WTC11 (cell line): ENCODE measurements at places on chromosomes 7 and 10.

- no peak for DNase-seq
These were observed 35.5 kb downstream of the VOPP1 start for GRCh38 chr7:55536619-55537457.

GRCh38 chr7:94042381-94042780, 38.2 kb upstream of the BET1 start:
- no peak for DNase-seq

- no peak for DNase-seq
These were observed 42.2 kb downstream of the MYPN start for GRCh38 chr10:68151453-68151852.

DNA sequence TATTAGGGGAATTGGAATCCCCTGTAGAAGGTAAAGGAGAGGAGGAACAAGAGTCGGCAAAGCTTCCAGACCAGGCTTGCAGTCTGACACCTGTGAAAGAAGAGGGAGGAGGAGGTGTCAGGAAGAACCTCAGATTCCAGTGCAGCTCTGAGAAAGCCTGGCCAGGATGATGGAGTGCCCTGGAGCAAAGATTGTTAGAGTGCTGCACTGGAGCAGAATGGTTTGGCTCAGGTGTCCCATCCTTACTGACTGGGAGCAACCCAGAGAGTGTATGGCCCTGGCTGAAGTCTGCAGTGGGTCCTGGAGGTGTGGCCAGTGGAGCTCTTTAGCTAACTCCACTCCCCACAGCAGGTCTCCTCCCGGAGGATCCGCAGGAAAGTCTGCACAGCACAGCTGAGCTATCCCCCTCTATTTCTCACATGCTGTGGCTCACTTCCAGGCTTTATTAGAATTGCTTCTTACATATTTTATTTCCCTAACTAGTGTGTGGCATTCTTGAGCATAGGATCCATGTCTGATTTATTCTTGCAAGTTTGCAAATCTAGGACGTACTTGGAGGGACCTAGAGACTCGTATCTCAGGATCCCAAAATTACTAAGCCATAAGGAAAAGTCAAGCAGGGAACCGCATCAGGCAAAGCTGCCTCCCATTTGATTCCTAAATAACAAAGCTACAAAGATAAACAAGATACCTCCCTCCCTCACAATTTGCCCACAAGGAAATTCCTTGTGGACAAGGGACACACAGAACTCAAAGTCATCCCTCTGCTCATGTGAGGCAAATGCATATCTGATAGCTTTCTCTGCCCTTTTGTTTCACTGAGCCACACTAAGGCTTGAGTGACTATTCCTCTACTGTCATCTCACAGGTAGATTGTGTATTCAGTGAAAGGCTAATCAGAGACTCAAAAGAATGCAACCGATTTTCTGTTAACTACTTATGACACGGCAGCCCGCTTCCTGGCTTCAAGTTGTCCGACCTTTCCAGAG, 58.8 kb downstream of the VIM start:
- DNase-seq: no peak

GRCh38 chr10:132122097-132122861, 56.5 kb downstream of the JAKMIP3 start:
- no peak for DNase-seq

- DNase-seq: no peak
These were observed 832 bp downstream of the XRCC2 start for GRCh38 chr7:152674860-152675758.

- no peak for DNase-seq
These were observed 17.2 kb downstream of the SFR1 start for GRCh38 chr10:104139221-104139620.

- no peak for DNase-seq
These were observed 10.2 kb downstream of the CYREN start for GRCh38 chr7:135160098-135160857.

DNA sequence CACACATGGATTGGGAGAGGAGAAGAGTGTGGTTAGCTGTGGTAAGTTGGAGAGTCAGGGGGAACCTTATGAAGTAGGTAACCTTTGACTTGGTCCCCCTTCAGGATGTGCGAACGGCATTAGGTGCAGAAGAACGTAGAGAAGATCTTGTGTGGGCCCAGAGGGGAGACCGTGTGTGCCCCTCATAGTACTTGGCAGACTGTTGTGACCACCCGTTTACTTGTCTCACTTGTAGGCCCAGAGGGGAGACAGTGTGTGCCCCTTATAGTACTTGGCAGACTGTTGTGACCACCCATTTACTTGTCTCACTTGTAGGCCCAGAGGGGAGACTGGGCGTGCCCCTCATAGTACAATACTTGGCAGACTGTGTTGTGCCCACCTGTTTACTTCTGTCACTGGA, 2.6 kb downstream of the GTPBP4 start:
- no peak for DNase-seq

DNA sequence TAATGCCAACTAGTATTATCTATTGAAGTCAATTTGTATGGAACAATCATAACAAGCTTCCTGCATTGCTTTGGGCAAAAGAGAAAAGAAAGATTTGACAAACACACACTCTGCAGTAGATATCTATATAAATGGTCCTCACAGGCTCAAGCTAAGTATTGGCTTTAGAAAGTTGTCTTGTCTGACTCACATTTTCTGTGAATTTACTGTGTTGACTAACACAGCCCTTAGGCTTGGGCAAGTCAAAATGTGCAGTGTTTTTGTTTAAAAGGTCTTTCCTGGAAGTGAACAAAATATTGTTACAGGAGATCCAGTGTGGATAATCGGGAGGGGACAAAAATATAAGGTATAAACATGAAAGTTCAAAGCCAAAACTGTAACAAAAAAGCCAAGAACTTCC, 194.4 kb downstream of the RELN start:
- no peak for DNase-seq

DNA sequence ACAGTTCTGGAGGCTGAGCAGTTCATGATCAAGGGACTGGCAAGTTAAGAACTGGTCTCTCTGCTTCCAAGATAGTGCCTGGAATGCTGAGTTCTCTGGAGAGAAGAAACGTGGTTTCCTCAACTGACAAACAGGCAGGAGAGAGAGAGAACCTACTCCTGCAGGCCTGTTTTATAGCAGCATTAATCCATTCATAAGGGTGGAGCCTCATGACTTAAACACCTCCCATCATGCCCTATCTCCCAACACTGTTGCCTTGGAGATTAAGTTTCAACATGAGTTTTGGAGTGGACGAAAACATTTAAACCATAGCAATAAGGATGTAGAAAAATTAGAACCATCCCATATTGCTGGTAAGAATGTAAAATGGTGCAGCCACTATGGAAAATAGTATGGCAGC, 32.3 kb upstream of the IMMP2L start:
- DNase-seq: no peak

GRCh38 chr7:71626206-71626605, 494.3 kb downstream of the GALNT17 start:
- DNase-seq: no peak

GRCh38 chr7:127949769-127950222, 81.4 kb downstream of the LRRC4 start:
- DNase-seq: no peak

- DNase-seq: peak; percentile 51
These were observed 38.9 kb downstream of the FAM20C start for GRCh38 chr7:231030-231857.

- DNase-seq: peak; percentile 32
These were observed 214.4 kb downstream of the FAM107B start for GRCh38 chr10:14560274-14560673.

- peak; percentile 53 for DNase-seq
These were observed 2.0 kb downstream of the FLNC start for GRCh38 chr7:128831994-128832879.

GRCh38 chr10:34121125-34121753, 693.9 kb downstream of the PARD3 start:
- DNase-seq: no peak

- peak; percentile 47 for DNase-seq
These were observed 2.9 kb downstream of the UNCX start for GRCh38 chr7:1235501-1236131.

GRCh38 chr7:132244903-132245480, 331.3 kb downstream of the PLXNA4 start:
- DNase-seq: no peak

DNA sequence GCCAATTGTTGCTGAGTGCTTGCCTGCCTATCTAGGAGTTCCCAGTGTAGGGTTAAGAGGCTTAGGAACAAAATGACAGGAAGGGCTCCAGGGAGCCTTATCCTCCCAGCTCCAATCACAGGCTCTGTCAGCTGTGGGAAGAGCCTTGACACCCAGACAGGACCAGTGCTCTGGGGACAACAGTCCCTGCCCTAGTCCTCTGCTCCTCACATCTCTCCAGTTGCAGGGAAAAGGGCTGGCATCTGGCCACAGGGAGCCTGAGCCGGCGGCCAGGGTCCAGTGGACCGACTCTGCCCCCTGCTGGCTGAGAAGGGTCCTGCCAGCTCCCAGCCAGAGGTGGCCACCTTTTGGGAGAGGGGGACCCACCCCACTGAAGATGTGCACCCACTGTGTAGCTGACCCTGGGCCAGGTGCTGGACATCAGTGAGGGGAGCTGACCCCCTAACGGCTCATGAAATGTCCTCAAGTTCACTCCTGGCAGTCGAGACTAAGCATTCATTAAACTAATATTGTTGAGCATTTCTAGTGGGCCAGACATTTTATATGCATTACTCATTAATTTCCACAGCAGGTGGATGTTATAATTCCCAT, 17.6 kb downstream of the DNAJB12 start:
- DNase-seq: peak; percentile 76

DNA sequence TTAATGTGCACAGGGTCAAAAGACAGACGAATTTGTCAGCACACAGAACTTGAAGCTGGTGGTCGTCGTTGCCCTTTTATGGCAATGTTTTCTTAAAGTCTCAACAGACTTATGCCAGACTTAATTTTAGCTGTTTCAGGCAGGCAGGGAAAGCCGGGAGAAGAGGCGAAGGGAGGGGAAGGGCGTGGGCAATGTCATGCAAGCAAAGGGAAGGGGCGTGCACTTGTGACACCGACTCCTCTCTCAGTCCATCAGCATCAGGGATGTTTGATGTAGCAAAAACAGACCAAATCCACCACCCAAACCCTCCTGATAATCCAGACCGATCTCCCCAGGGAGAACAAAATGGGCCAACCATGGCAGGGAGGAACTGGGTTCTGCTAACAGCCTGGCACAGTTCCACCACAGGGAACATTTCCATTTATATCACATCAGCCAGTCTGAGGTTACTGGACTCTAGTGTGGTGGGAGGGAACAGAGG, 118.1 kb upstream of the RHEB start:
- no peak for DNase-seq

GRCh38 chr7:32206987-32207386, 136.8 kb upstream of the PDE1C start:
- DNase-seq: peak; percentile 70

GRCh38 chr10:33263453-33263852, 71.0 kb downstream of the NRP1 start:
- DNase-seq: no peak

- no peak for DNase-seq
These were observed 34.7 kb downstream of the ARL4A start for GRCh38 chr7:12722136-12722535.

GRCh38 chr7:135184254-135184841, 13.8 kb upstream of the CYREN start:
- no peak for DNase-seq

DNA sequence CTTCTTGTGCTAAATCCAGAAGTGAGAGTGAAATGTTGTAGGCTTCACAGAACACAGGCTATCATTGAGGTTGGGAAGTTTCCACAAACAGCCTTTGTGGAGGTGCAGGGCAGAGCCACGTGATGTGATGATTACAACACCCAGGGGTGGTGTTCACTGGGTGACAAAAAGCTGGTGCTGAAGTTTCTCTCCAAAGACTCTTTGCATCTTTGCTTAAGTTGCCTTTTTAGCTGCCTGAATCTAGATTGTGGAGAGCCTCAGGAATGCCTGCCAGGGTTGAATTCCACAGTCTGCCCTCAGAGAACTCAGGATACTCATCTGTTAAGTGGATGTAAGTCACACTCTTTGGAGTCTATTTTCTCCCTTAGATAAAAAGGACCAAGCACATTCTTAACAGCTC, 56.3 kb downstream of the PLXNA4 start:
- no peak for DNase-seq

DNA sequence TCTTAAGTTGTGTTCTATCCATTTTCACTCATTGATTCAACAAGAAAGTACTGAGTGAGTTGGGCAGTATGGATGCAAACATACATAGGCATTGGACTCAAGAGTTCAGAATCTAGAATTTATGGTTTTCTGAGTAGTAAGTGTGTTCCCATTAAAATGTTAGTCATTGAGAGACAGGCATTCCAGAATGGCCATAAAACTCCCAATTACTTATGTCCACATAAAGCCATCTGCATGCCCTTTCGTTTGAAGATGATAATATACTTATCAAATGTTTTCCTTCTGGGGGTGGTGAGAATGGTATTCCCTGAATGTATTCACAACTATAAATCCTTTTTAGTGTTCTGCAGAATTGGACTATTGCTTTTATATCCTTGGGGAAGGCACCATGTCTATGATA, 131.6 kb downstream of the CD36 start:
- no peak for DNase-seq

DNA sequence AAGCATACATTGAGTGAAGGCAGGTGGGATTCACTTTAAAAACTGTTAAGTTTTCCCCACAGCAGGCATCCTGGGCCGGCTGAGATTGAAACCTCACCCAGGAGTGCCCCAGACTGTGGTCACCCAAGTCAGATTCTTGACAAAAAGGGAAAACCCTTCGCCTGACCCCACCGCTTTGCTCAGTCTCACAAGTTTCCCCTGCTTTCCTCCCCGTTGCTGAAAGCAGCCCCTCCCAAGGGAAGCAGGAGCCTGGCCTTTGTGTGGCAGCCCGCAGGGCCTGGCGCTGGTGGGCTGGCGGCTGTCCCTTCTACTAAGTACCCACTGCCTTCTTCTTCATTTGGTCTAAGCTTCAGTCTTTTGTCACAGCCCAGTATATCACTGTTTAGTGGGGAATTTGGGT, 16.0 kb downstream of the RNF32 start:
- DNase-seq: no peak

- DNase-seq: no peak
These were observed 278.9 kb downstream of the HPSE2 start for GRCh38 chr10:98956576-98957260.

DNA sequence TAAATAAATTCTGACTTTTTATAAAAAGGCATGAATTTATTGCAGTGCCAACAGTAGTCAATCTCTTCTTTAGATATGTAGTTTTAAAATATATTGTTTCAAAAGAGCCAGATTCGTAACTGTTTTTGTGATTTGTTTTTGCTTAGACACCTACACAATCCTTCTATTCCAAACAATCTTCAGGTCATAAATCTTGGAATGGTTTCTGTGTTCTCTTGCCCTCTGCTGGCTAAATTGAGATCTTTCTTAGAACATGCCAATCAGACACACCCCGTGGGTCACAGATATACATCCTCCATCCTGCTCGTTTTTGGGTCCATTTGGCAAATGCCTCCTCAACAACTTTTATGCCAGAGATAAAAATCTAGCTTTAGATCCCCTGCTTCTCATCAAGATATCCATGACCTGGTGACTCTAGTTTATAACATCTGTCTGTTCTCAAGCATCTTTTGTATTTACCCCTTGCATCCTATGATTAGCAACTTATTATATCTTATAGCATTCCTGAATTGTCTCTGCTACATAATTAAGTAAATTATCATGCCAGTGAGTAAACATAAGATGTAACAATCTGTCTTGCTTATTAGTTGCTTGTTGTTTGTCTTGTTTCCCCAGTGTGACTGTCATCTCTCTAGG, 35.3 kb upstream of the IFRD1 start:
- DNase-seq: no peak
